ENCODE measurements at places on chromosomes 12 and 14.

DNA sequence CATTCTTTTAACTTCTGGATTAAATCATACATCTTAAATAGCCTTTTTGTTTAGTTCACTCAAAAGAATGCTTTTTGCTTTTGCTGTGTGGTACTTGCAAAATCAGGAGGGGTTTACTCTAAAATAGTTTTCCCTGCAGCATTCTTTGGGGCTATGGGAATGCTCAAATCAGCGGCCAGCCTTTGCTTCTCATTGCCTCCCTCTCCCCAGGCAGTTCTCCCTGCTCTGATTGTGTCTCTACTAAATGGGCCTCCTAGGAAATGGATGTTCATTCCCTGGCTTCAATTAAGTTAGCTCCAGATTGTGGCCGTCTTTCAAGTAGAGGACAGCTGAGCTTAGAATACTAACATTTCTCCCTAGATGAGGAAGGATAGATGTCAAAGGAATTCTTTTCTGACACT lies 4.4 kb downstream of the TULP3 start:
- no peak for DNase-seq

- no peak for DNase-seq
These were observed 23.0 kb downstream of the DIO3 start for GRCh38 chr14:101584055-101584859.

GRCh38 chr14:69048456-69048855 lies 69.4 kb upstream of the ACTN1 start:
- DNase-seq: no peak

DNA sequence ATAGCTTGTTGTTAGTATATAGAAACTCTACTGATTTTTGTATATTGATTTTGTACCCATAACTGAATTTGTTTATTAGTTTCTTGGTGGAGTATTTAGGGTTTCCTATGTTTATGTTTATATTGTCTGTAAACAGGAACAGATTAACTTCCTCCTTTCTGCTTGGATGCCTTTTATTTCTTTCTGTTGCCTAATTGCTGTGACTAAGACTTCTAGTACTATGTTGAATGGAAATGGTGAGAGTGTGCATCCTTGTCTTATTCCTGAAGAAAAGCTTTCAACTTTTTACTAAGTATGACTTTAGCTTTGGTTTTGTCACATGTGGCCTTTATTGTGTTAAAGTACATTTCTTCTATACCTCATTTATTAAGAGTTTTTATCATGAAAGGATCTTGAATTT lies 20.9 kb downstream of the FBXW8 start:
- no peak for DNase-seq

DNA sequence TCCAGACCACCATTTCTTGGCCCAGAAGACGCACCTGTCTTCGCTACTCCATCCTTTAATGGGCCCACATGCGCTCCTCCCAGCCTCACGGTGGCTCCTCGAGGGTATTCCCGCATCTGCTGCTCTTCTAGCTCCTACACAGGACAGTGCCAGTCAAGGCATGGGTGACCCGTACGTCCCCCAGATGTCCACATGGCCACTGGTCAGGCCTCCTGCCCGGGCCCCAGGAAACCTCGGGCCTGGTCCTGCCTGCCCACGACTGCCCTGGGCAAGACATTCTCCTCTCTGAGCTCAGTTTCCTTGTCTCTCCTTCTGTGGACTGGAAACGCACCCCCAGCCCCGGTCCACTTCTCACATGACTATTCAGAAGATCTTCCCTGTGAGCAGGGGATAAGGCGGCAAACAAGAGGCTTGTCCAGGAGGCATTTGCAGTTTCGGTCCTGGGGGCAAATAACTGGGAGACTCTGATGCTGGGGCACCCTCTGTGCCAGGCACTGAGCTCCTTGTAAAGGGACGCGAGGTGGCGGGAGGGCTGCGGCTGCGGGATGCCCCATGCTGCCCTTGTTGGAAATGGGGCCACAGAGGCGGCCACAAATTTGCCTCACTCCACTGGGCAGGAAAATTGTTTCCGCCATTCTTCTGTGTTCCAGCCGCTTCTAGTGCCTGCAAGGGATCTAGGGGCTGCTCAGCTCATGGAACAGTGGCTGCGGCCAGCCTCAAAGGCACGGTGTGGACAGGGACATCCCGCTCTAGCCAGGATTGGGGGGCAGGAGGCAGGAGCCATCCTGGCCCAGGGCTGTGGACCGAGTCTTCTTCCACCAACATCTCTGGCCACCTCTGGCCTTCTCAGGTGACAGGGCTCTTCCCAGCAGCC lies 6.8 kb upstream of the BEGAIN start:
- DNase-seq: no peak

- no peak for DNase-seq
These were observed 3.7 kb downstream of the FBRSL1 start for GRCh38 chr12:132493482-132494178.

- DNase-seq: no peak
These were observed 899 bp upstream of the KCNH3 start for GRCh38 chr12:49537752-49538509.

GRCh38 chr12:906062-906585 lies 43.4 kb downstream of the RAD52 start:
- no peak for DNase-seq

DNA sequence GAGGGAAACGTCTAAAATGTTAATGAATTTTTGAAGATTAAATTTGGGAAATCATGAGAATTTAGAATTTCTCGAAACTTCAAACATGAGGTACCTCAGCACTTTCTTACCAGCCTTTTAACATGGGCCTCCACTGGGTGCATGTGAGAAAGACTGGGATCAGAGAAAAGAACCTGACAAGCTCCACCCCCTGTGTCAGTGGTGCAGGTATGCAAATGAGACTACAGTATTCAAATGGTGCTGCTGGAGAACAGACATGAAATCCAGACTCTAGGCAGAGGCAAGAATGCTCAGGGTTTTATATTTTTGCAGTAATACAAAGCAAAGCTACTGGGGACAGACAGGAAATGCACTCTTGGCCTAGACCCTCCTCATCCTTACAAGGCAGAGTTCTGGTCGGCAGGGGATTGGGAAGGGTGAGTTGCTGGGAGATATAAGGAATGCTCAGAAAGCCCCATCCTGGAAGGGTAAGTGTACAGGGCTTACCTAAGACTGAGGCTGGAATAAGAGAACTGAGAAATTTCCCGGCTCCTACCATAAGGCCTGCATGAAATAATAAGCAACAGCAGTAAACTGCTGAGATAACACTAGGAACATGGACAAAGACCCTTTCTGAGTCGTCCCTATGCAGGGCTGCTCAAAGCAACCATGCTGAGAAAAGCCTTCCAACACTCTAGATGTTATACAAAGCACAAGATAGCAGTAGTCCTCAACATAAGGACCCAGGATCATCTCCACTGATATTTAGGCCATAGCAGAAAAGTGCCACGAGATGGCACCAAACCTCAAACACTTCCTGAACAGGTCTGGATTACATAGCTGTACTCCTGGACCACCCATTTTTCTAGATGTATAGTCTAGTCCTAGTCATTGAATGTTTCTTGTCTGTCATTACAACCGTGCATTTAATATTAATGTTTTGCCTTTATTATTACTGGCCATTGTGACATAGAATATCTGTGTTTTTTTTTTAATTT lies 260.8 kb downstream of the RASSF9 start:
- DNase-seq: peak; percentile 13

DNA sequence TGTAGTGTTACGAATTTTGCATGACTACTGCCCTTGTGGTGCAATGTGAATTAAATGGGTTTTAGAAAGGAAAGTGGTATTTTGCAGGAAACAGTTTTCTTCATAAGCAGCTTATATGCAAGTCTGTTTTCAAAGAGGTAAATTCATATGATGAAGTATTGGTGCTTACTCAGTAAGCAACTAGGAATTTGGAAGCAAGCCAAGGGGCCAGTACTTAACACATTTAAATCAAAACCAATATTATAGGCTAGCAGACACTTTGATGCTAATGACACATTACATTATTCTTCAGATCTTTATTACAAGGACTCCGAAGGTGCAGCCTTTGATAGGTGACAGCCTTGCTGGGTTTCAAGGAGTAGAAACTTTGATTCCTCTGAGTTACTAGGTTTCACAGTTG lies 23.1 kb downstream of the MGAT4C start:
- peak; percentile 25 for DNase-seq

GRCh38 chr12:3929875-3930615 lies 56.8 kb upstream of the PARP11 start:
- no peak for DNase-seq

GRCh38 chr12:82414926-82415325 lies 56.6 kb downstream of the METTL25 start:
- DNase-seq: peak; percentile 89

DNA sequence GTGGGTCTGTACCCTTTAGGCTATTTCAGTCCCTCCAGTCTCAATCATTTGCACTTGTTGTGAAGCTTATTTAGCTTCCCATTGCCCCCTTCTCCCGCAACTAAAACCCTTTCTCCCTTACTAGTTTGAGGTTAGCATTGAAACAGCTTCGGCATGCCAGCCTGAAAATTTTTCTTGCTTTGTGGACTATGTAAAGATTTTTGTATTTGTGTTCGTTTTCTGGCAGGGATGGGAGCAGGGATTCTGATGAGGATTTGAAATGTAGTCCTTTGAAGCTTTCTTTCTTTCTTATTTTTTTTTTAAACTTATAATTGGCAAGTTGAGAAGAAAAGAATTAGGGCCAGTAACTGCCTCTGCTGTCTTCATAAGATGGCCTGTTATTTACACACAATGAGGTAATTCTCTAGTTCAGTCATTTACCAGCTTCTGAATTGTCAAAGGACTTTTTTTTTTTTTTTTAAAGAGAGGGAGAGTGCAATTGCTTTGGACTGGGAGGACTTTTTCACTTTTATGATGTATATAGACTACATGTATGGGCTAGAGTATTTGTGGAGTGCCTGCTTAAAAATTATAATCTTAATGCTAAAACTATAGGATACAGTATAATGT lies 29.0 kb downstream of the PALS1 start:
- DNase-seq: no peak

- DNase-seq: no peak
These were observed 37.7 kb downstream of the FOXN4 start for GRCh38 chr12:109271418-109271817.

- DNase-seq: no peak
These were observed 115.3 kb upstream of the PLEKHA5 start for GRCh38 chr12:19014240-19014639.

DNA sequence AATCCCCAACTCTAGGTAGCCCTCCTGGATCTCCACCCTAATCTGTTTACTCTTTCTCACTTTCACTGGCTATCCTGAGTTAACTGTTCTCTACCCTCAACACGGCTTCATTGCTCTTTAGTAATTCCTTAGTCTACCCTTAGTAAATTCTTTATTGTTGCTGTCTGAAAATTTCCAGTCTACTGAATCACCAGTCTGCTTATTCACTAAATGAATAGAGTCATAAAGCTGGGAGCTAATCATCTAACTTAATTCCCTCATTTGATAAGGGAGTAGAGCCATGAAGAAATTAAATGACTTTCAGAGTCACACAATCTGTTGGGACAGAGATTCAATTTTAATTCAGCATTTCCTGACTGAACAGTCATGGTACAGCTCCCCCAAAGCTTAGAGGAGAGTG lies 36.5 kb downstream of the YEATS4 start:
- no peak for DNase-seq

DNA sequence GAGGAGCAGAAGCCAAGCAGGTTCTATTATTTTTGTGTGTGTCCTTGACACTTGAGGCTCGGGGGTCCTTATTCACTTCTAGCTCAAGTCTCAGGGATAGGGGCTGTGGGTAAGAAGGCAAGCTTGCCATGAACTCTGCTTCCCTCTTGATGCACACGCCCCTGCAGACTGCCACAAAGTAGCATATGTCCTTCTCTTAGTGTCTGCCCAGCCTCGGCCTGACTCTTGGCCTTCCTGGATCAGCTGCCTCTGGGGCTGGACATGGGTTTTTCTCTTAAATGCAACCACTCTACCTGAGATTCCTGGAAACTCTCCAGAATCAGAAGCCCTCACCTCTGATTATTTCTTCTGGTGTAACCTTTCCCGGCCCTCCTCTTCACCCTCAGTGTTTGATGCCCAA lies 28.2 kb upstream of the PEX5 start:
- no peak for DNase-seq

- DNase-seq: no peak
These were observed 82.7 kb downstream of the ADCK1 start for GRCh38 chr14:77882636-77883035.

GRCh38 chr12:42102720-42103119 lies 42.0 kb downstream of the GXYLT1 start:
- no peak for DNase-seq

GRCh38 chr14:77195766-77196165 lies 14.2 kb downstream of the TMEM63C start:
- no peak for DNase-seq

- DNase-seq: peak; percentile 32
These were observed 707 bp upstream of the MED6 start for GRCh38 chr14:70601162-70601561.

GRCh38 chr14:54654605-54655004 lies 87.7 kb downstream of the SAMD4A start:
- no peak for DNase-seq

DNA sequence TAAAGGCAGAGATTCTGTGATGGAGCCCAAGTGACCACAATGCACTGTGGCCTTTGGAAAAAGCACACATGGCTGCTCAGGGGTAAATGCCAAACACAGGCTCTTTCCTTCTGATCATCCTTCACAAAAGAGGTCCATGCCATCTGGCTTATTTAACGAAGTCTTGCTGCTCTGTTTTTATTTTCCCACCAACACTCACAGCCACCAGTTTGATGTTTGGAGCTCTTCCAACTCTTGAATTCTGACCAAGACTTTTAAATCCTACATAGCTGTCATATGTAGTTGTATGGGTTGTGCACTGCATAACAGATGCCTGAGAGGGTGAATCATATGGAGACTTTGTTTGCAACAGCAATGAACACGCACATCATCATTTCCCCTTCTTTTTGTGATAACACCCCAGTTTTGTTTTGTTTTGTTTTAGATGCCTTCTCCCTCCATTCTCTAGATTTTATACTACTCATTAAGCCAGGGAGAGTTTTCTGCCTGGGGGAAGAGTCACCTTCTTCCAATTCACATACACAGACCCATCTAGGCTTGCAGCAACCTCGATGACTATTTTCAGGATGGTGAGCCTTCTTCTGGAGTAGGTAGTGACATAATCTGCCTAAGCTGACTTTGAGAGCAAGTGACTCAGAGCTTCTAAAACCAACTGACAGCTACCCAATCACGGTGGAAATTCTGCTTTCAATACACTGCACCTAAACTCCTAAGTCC lies 145.2 kb upstream of the WSCD2 start:
- peak; percentile 33 for DNase-seq

DNA sequence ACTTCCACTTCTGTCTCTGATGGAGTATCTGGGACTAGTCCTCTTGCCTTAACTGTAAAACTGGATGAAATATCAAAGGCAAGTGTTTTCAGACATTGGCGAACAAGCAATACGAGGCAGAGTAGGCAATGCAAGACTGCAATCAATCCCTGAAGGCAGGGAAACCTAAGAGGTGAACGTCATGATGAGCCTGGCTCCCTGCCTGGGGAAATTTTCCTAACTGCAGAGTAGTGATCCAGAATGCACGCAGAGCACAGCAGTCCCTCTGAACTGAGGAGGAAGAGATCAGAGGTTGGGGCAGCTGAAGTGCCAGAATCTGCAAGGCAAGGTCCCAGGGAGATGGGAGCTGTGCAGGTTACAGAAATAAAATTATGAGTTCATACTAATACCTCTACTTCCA lies 18.5 kb downstream of the BHLHE41 start:
- no peak for DNase-seq

GRCh38 chr12:5409619-5410018 lies 22.3 kb upstream of the NTF3 start:
- no peak for DNase-seq

- DNase-seq: no peak
These were observed 5.1 kb downstream of the TBK1 start for GRCh38 chr12:64457032-64457431.

All from foreskin keratinocyte (primary cell).